ENCODE measurements at places on chromosomes 12 and 14.

GRCh38 chr12:64666054-64666914 is 56.0 kb downstream of the RASSF3 start:
- DNase-seq: no peak

- no peak for DNase-seq
Observed at GRCh38 chr12:87836190-87836589, 193.0 kb downstream of the C12orf50 start.

- no peak for DNase-seq
Observed at GRCh38 chr14:61484826-61485584, 163.6 kb downstream of the PRKCH start.

- no peak for DNase-seq
Observed at GRCh38 chr14:98207415-98207814, 1064.6 kb downstream of the BCL11B start.

- no peak for DNase-seq
Observed at GRCh38 chr12:66190519-66191370, 1.7 kb downstream of the IRAK3 start.

DNA sequence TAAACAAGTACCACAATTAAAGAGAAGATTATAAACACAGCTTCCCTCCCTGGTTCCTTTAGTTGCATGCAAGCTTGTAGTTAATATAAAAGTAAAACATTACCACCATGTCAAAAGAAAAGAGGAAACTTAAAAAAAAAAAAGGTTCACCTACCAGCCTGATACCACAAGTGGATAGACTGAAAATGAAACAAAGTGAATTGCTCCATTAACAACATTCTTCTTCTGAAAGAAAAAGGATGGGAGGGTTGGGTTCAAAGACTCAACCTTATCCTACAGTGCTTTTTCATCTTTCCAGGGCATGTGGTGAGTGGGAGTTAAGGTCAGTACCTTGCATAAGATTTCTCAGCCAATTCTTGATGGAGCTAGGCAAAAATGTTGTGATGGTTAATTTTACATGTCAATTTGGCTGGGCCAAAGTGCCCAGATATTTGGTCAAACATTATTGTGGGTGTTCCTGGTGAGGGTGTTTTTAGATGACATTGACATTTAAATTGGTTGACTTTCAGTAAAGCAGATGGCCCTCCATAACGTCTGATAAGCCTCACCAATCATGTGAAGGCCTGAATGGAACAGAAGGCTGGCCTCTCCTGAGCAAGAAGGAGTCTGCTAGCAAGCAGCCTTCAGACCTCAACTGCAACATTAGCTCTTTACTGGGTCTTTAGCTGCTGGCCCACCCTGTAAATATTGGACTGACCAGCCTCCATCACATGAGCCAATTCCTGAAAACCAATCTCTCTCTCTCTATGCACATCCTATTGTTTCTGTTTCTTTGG is 28.8 kb downstream of the VCPKMT start:
- DNase-seq: no peak

Data from NCI-H748 treated with DMSO at 0.1 percent for 48 hours (cell line).